ENCODE measurements at places on chromosomes 3 and 15.

DNA sequence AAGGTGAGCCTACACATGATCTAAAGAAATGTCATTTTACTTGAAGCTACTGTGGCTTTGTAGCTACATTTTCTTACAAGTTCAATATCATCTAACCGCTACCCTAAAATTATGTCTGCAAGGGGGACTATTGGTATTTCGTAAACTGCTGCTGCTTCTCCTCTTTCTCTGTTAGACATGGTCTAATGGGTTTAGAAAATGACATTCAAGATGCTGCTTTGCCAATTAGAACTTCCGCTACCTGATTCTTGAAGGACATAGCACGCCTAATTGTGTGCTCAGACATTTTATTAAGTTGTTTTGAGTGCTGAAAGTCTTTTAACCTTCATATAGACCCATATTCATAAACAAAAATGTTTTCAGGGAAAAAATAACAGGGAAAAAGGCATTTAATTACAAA, 283.7 kb upstream of the ICE2 start:
- DNase-seq: no peak

GRCh38 chr15:53670701-53671100, 88.8 kb downstream of the WDR72 start:
- no peak for DNase-seq

- DNase-seq: no peak
These were observed 6.8 kb downstream of the CHSY1 start for GRCh38 chr15:101244889-101245668.

- DNase-seq: no peak
These were observed 137.2 kb downstream of the EEFSEC start for GRCh38 chr3:128290484-128290883.

DNA sequence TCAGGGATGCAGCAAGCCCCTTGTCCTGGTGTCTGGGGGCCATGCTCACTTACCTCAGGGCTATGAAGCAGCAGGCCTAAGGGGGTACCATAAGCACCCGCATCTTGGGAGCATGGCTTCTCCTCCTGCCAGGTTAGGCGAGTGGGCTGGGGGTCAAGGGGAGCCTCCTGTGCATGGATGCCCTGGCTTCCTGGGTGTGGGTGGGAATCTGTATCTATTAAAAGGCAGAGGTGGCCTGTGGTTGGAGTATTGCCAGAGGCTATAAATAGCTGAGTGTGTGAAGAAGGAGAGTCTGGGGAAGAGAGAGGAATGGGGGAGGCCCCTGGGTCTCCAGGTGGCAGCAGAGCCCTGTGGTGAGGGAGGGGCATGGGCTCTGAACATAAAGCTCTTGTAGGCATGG, 19.5 kb downstream of the ACVR2B start:
- DNase-seq: no peak

DNA sequence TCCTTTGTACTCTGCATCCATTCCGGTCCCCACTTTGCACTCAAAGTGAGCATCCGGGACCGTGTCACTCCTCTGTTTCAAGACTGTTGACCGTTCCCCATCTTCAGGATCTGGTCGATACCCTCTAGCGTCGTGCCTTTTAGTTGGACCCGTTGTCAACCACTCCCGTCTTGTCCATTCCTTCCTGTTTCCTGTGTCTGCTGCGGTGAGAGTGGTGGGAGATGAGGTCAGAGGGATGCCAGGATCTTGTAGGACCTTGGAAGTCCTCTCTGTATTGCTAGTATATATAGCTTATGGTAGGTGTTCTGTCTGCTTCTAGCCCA, 624 bp downstream of the BRK1 start:
- DNase-seq: peak; percentile 23

GRCh38 chr15:76753131-76753530, 152.0 kb downstream of the SCAPER start:
- DNase-seq: no peak

- no peak for DNase-seq
These were observed 289.8 kb upstream of the SEMA6D start for GRCh38 chr15:47427463-47427862.

- DNase-seq: no peak
These were observed 365.6 kb downstream of the SV2B start for GRCh38 chr15:91465696-91466095.

GRCh38 chr3:145450018-145450682, 710.8 kb downstream of the PLOD2 start:
- no peak for DNase-seq

GRCh38 chr3:176362191-176362731, 835.0 kb downstream of the TBL1XR1 start:
- no peak for DNase-seq

DNA sequence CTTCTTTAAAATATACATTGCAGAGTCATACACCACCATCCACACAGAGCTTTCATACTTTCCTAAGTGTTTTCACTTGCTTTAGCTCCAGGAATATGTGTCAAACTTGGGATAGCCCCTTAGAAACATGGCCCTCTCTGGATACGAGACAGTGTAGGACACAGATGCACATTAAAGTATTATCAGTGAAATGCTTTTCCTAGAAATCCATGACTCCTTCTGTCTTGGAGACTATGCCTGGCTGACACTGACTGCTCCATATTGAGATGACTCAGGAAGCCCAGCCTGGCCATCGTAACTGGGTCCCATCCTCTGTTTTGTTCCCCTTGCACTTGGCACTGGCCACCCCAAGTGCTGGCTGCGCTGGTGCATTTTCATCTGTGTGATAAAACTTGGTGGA, 204.8 kb downstream of the PDZRN3 start:
- no peak for DNase-seq

Data from MCF 10A (cell line).